Activated CD4-positive, alpha-beta T cell treated with anti-CD3 and anti-CD28 coated beads, Interleukin-10, Interleukin-2, amounts not matched to agents 100 ng/mL and 50 ng/mL, durations not matched to agents 16 hours and 8 hours (primary cell): ENCODE measurements at places on chromosomes 11 and 22.
A peak's percentile ranks its signal among the peaks of the same experiment; 100 is the strongest.

- DNase-seq, result no peak
These were observed 697.9 kb downstream of the BRD1 start for GRCh38 chr22:49129736-49130135.

DNA sequence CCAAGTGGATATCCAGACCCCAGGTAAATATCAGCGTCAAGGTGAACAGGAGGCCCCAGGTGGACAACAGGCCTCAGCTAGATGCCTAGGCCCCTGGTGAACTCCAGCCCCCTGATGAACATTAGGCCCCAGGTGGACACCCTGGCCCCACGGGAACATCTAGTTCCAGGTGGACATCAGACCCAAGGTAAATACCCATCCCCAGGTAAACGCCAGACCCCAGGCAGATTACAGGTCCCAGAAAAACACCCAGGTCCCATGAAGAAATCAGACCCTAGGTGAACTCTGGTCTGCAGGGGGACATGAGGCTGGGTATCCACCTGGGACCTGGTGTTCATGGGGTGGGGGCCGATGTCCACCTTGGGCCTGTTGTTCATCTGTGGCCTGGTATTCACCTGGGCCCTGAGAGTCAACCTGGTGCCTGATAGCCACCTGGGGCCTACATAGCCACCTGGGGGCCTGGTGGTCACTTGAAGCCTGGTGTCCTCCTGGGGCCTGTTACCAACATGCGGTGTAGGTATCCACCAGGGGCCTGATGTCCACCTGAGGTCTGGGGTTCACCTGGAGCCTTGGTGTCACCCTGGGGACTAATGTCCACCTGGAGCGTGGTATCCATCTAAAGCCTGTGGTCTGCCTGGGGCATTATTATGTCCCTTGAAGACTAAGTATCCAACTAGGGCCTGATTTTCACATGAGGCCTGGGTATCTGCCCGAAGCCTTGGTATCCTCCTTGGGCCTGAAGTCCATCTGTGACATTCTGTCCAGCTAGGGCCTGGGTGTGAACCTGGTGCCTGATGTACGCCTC is 56.8 kb upstream of the SEPTIN5 start:
- DNase-seq, result no peak

DNA sequence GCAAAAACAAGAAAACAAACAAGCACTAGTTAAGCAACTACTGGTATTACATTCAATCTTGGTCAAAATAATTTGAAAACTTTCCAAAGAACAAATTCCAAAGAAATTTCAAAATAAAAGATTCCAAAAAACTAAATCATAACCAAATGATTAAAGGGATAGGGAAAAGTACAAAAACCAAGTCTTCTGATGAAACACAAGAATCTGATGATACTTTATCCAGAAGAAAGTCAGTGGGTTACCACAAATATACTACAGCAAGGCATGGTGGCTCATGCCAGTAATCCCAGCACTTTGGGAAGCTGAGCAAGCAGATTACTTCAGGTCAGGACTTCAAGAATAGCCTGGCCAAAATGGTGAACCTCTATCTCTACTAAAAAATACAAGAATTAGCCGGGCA is 59.1 kb downstream of the NUP98 start:
- no peak for DNase-seq

- no peak for DNase-seq
These were observed 399.4 kb downstream of the NXPE2 start for GRCh38 chr11:115077740-115078139.

DNA sequence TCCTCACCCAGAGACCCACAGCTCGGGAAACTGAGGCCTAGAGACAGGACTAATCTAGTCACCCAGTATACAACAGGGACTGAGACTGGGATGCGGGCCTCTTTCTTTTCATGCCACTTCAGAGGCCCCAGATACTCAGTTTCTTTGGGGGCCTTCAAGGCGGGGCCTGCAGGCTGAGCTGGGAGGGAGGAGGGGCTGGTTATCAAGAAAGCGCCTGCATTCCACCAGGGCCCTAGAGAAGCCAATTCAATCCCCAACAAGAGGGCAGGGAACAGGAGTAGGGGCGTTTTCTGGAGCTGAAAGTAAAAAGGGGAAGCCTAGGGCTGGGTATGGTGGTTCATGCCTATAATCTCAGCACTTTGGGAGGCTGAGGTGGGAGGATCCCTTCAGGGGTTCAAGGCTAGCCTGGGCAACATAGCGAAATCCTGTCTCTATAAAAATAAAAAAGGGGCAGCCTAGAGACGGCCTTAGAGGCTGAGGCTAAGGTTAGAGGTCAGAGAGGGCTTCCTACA is 1.6 kb downstream of the ATG2A start:
- DNase-seq, result no peak

GRCh38 chr11:2940147-2940920 is 11.1 kb upstream of the PHLDA2 start:
- peak; percentile 68 for DNase-seq

DNA sequence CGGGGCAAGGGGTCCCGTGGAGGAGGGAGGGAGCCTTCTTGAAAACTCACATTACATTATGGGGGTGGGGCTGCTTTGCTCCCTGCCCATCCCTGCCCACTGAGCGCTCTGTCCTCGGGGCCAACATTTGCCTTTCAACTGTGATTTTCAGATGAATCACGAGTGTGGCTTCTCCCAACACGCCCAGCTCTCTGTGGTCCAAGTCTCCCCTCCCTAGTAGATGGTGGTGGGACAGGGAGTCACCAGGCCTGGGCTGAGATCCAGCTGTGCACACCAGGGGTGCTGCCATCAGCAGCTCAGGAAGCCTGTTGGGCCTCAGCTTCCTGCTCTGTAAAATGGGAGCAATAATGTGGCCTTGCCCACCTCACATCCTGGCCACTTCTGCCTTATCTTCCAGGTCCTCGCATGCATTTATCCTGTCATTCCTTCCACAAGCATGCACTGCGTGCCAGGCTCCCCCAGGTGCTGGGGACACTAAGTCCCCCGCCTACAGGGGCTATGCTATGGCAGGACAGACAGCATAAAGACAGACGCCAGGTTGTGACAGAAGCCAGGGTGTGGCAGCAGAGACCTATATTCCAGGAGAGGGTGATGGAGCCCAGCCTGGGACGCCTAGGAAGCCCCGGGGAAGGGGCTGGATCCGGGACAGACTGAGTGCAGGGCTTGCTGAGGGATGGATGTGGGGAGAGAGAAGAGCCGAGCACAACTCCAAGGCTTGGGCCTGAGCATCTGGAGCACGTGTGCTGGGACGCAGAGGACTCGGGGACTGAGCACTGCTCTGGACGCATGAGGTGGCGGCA is 30.5 kb downstream of the NFAM1 start:
- no peak for DNase-seq

GRCh38 chr11:14454861-14455632 is 44.6 kb downstream of the COPB1 start:
- DNase-seq, result no peak

GRCh38 chr22:19146215-19146968 is 1.9 kb upstream of the ESS2 start:
- DNase-seq, result no peak

DNA sequence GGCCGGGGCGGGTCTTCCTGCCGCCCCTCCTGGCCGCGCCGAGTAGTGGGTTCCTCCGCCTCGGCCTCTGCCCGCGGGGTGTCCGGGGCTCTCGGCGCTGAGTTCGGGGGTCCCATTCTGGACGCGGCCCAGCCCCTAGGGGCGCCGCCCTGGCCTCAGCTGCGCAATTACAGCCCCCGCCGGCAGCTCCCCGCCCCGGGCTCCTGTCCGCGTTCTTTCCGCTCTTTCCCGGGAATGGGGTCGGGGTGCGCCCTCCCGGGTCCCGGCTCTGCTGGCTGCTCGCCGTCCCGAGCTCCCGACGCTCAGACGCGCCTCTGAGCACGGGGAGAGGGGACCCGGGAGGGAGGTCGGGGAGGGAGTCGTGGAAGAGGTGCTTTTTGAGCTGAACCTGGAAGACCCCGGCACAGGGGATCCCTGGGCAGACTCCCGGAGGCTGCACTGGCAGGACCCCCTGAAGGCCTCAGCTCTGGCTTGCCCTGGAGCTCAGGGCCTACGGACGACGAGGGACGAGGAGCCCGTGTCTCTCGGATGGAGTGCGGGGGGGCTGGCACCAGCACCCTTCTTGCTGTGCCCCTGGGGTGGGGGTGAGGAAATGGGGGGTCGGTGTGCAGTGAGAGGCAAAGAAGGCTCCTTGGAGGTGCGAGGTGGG is 558 bp downstream of the TSPAN4 start:
- DNase-seq, result no peak
